GM12864 (cell line): ENCODE measurements at places on chromosomes 3 and 15.

DNA sequence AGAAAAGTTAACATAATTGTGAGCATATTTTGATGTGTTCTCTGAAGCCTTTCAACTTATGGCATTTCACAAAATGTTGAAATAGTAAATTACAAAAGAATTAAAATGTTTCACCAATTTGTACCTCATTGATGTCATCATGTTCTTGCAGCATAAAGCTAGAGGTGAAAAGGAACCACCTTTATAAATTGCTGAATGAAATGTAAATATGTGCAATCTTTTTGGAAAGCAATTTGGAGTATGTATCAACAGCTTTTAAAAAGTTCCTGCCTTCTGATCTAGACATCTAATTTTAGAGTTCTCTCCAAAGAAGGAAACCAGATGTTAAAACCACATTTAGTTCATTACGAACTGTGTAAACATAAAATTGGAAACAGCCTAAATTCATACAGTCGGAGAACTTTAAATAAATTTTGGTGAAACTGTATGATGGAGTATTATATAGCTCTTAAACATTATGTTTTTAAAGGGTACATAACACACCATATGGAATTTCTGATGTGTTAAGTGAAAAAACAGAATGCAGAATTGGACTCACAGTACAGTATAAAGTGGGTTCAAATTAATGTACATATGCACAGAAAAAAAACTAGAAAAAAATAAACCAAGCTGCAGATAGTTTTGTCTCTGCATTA, 311.2 kb upstream of the NAALADL2 start:
- DNase-seq: no peak

DNA sequence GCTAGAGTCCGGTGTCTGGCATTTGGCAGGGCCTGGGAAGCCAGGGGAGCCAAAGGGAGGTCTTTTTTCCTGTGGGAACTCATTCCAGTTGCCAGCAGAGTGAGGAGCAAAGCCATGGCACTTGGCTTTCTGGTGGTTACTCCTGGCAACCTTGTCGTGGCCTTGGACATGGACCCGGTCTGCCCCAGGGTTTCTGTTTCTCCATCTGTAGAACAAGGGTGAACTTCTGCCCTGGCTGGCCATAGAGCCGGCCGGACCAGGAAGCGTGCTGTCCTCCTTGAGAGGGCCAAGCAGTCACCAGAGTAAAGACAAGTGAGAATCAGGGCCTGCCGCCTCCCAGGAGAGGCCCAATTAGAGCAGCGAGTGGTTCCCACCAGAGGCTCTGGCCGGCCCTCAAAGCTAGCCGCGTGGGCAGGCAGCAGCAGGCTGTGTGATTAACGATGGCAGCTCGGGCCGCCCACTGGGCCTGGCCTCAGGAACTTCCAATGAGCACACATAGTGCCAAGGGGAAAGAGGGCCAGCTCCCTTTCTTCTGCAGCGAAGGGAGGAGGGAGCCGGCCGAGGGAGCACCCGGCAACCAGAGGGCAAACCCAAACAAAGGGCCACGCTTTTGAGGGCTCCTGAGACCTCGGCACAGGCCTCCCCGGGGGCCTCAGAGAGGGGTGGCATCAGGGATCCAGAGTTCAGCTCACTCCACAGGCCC, 29.1 kb upstream of the ELP6 start:
- DNase-seq: no peak

DNA sequence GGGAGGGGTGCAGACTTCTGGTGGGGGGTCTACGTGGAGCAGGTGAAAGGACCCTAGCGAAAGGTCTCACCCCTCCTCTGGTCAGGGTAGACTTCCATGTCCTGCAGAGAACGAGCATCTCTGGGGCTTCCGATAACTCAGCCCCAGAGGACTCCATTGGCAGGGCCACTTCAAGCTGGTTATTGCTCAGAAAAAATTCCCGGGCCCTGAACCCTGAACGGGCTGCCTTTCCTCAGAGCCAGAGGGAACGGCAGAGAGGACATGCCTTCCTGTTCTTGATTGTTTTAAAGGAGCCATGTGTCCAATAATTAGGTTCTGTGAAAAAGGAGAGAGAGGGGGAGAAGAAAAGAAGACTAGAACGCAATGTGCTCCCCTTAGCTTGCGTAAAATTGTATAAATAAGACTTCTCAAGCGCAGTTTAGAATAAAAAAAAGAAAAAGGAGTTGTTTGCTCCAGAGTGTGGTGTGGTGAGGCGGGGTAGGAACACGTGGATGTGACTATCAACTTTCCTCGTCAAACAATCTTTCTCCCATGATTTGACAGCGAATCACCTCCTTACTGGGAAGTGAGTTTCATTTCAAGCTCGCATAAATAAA, 193.4 kb upstream of the UBE2E1 start:
- no peak for DNase-seq

DNA sequence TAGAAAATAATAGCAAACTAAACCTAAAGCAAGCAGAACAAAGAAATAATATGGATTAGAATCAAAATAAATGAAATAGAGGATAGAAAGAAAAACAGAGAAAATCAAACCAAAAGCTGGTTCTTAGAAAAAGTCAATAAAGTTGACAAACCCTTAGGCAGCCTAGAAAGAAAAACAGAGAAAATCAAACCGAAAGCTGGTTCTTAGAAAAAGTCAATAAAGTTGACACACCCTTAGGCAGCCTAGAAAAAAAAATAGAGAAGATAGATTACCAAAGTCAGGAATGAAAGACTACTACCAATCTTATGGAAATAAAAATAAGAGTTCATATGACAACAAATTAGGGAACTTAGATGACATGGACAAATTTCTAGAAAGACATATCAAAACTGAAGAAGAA, 142.4 kb downstream of the LRRC28 start:
- DNase-seq: no peak

GRCh38 chr3:149180057-149180573, 41.5 kb downstream of the CP start:
- no peak for DNase-seq

DNA sequence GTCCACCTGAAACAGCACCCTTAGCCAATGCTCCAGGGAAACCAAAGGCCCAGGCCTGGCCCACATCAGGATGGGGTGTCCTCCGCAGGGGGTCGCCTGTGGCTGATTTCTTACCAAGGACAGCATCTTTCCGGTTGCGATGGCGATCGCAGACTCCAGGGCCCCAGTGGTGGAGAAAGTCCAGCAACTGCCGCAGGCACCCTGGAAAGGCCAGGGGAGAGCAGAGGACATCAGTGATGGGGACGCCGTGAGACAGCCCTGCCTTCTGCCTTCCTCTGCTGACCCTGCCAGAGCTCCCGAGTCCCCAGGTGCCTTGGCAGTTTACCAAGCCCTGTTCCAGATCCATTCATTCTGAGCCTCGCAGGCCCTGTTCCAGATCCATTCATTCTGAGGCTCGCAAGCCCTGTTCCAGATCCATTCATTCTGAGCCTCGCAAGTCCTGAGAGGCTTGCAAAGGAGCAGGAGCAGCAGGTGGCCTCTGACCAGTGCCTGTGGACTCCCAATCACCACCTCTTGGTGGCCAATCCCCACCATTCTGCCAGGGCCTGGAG, 12.5 kb downstream of the CTSH start:
- no peak for DNase-seq

DNA sequence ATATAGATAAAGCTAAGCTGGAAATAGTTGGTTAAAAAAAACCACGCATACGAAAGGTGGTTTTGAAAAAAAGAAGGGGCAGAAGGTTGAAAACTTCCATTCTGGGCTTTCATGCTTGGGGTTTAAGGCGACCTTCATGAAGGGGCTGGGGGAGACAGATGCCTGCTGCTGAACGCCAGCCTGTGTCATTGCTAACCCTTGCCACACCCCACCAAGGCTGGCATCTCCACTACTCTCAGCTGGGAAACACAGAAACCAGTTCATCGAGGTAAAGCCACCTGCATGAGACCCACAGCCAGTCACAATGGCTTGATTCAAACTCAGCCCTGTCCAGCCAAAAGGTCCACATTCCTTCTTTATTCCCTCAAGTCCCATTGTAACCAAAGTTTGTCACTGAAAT, 78.7 kb downstream of the ADAMTS17 start:
- DNase-seq: no peak

DNA sequence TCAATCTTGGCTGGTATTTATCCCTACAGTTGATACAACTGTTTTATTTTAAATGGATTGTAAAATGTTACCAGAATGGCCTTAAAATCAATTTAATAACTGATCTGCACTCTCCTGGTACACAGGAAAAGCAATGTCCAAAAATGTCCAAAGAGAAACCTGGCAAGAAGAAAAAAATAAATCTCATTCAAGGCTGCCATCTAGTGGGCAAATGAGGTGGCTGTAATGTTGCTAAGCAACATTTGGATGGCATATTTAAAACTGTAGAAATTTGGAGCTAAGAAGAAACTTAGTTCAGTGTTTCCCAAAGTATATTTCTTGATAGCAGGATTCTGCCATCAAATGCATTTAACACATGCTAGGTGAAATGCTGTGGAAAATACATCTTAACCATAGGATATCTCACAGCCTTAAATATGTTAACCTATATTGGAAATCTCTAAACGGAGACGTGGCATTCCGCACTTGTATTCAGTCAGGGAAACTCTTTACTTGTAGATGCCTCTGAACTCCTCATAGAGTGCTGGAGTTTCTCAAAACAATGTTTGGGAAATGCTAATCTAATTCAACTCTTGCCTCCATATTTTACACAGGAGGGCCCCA, 216.8 kb downstream of the ERC2 start:
- DNase-seq: peak; percentile 3

- DNase-seq: no peak
These were observed 11.8 kb upstream of the PLA2G4E start for GRCh38 chr15:42032376-42033213.

DNA sequence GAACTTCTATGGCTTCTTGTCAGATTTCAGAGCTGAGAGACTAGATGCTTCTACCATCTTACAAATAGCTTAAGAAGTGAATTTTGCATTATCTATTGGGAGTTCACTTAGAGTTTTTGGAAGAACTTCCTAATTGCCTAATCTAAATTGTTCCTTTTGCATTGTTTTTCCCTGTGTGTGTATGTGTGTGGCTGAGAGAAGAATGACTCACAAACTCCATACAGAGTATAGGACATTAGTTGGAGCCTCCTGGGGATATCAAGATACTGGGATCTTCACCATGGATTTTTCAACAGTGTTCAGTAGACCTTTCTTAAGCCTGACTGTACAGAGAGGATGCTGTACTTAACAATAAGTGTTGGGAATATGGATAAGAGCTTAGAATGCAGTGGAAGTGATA, 10.9 kb downstream of the TLNRD1 start:
- no peak for DNase-seq

GRCh38 chr3:141763088-141763750, at the start of gene GRK7:
TSS of gene GRK7 (plus strand) at chr3:141763408. CDS start at chr3:141778285, 14,877 bp downstream.
- DNase-seq: no peak

DNA sequence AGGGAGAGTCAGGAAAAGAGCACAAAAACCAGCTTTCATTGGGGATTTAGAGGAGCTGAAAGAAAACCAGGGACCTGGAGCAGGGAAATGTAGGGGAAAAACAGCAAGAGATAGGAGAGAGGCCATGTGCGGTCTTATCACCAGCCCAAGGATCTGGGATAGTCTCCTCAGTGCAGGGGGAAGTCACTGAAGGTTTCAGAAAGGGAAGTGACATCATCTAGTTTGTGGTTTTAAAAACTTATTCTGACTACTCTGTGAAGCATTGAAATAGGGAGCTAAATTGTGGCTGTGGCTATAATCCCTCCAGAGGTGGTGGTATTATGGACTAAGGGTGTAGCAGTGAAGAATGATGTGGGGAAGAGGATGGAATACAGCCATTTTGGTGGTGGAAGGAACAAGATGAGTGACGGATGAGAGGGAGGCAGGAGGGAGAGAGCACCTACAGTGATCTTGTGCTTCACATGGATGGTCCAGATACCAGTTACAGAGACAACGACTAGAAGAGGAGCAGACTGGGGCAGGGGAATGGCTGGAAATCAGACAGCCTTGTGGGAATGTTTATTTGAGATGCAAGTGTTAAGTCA, 72.7 kb downstream of the HMG20A start:
- DNase-seq: peak; percentile 5

DNA sequence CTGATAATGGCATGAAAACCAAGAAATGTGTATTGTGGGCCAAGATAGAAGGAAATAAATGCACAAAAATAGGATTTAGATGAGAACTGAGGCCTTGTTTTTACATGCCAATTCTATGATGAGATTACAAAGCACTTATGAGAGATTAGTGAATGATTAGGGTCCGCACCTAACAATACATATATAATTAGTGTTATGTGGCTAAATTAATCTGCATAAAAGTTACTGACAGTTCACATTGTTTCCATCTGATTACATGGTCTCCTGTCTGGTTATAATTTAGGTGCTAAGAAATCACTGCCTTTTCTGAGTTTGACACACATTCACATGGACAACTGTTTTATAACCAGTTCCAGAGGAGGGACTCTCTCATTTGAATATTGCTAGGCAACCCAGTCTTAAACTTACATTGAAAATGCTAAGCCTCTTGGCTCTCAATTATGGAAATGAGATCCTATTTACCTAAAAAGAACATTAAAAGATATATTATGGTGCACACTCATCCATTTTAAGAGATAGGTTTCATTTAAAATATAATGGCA, 117.0 kb upstream of the ARL6 start:
- no peak for DNase-seq

DNA sequence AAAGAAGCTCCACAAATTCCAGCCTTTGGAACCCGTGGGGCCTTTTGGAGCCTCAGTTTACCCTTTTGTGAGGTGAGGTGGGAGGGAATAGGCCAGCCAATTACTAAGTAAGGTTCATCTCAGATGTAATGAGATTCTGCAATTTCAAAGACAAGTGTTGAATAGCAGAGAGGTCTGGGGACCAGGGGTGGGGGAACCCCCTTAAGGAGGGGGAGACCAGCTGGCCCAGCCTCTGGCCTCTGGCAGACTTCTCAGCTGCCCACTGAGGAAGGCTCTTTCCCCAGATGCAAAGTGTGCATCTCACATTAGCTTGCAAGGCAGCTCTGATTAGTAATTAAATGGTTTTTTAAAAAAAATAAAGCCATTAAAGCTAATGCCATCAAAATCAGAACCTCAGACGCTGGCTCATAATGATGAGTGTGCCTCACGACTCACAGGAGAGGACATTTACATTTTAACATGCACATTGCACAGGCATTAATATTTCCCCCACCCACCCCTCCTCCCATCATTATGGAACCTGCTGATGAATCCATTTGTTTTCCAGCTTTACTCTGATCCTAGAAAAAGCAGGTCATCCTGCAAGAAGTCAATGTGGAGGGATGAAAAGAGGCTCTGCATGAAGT, 176.7 kb upstream of the TLE3 start:
- no peak for DNase-seq

- DNase-seq: no peak
These were observed 132.8 kb upstream of the PDZRN3 start for GRCh38 chr3:73757536-73757935.

- no peak for DNase-seq
These were observed 740.1 kb upstream of the GRM7 start for GRCh38 chr3:6120786-6121185.
